ENCODE measurements at places on chromosomes 1 and 21.

GRCh38 chr1:81452693-81453366 lies 347.9 kb upstream of the ADGRL2 start:
- no peak for DNase-seq

DNA sequence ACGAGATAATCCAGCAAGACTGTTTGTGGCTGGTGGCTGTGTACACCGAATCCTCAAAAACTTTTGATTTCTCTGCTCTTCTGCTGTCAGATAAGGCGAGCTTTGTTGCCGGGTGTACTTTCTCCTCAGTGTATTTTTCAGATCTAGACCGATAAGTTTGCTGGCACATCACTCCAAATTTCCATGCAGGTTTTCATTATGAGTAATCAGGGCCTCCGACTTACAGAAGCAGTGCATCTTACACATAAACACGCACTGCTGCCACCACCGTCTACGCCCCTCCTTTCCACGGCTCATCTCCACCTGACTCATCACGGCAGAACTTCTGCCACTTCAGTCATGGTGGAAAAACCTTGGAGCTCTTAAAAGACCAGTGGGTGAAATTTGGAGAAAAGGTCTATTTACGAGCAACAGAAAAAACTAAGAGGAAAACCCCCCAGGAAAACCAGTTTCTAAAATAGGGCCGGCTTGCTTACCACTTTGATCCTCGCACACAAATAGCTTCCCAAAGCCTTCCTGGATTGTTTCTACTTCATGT lies 7.7 kb downstream of the ZBTB21 start:
- DNase-seq = no peak

DNA sequence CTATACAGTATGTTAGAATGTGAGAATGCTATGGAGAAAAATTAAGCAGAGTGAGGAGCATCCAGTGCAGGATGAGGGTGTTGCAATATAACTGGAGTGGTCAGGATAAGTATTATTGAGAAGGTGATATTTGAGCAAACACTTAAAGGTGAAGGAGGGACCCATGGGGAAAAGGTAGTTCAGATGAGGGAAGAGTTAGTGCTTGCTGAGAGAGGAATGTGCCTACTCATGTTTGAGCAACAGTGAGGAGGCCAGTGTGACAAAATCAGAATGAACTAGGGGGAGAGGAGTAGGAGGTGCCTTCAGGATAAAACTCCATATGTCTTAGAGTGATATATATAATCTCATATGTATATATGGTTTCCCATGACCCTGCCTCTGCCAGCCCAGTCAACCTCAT lies 6.2 kb upstream of the TRIM45 start:
- DNase-seq = no peak

GRCh38 chr21:41634858-41635257 lies 126.9 kb upstream of the TMPRSS2 start:
- DNase-seq = no peak

- DNase-seq = no peak
Measured at GRCh38 chr1:173863224-173864161, 4.3 kb downstream of the GAS5 start.

- no peak for DNase-seq
Measured at GRCh38 chr1:208461680-208462079, 217.5 kb upstream of the PLXNA2 start.

GRCh38 chr1:2941907-2942306 lies 79.4 kb upstream of the ACTRT2 start:
- no peak for DNase-seq

- DNase-seq = no peak
Measured at GRCh38 chr1:184555665-184556641, 169.1 kb downstream of the C1orf21 start.

GRCh38 chr1:3891329-3891865 lies 8.7 kb downstream of the C1orf174 start:
- DNase-seq = no peak

DNA sequence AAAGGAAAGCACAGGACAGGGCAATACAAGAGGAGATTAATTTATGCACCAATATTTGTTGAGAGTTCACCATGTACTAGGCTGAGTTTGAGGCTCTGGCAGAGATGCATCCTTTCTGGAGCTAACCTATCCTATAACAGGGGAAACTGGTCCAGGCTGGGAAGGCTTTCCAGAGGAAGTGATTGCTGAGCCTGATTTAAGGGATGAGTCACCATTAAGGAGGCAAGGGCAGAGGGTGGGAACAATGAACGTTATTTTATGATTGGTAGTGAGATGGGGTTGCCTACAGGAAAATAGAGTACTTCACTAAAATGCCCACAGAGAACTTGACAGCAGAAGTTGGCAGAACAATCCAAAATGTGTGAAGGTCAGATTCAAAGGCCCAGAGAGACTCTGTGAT lies 141.4 kb downstream of the PLPP3 start:
- no peak for DNase-seq

DNA sequence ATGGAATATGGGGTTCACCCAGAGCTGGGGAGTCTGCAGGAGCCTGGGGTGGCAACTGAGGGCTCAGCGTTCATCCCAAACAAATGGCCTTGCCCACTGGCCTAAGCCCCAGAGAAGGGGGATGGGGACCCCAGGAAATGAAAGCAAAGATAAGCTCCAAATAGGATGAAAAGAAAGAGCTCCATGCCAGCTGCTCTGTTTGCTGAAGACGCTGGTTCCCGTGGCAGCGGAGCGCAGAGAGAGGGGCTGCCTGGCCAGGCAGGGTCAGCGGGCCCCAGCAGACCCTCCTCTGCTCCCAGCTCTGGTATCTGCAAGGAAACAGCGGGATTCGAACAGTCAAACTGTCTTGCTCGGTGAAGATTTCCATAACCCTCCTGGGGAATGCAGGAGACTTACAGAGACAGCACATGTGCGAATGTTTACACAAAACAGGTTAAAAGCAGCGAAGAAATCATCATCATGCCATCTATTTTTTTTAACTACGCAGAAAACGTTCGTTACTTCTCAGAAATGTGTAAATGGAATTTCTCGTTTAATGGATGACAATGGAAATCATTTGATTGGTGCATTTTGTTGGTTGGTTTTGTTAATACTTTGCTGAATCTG lies 94.4 kb downstream of the PDE9A start:
- no peak for DNase-seq

DNA sequence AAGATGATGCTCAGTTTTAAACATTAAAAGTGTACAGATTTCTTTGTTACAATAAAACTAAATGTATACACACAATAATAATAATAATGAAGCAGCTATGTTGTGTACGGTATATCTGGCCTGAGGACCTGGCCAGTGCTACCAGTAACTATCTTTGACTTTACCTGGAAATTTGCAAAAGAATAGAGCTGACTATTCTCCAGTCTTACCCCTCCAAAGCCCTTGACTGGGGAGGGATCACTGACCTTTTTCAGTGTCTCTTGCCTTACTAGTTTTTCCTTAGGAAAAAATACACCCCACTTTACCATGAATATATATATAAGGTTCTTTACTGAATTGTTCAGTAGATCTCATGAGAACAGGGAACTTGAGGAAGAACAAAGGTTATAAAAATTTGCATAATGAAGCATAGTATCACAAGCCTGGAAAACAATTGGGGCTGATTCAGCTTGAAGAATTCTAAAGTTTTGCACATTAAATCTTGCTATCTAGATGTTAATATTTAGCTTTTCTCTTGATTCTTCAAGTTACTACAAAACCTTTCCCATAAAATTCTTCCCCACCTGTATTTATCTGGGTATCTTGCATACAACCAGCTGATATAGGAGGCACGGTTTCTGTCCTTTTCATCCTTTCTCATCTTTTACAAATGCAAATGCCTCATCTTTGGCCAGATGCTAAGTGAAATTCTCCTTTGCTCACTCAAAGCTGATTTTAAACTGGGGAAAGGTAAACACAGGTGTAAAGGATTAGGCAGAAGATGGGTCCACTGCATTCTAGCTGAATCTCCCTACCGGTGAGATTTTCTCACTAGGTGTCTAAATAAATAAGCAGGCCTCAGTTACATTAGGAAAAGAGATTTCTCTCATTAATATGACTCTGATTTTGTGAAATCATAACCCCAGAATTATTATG lies 25.0 kb upstream of the SLAMF1 start:
- DNase-seq = no peak

GRCh38 chr1:10617931-10618885 lies 143.5 kb downstream of the PEX14 start:
- no peak for DNase-seq

DNA sequence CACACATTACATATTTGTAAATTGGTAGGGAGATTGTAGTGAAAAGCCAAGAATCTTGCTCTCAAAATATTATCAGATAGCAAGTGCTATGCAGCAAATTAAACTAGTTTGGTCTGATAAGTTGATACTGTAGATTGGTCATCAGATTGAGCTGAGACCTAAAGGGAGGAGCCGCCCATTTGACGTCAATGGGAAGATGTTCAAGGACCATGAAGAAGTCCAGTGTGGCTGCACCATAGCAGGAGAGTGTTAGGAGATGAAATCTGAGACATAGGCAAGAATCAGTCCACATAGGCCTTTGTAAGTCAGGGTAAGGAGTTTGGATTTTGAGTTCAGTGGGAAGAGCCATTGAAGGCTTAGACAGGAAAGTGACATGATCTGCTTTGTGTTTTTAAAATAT lies 16.3 kb downstream of the ZMPSTE24 start:
- DNase-seq = no peak

- DNase-seq = no peak
Measured at GRCh38 chr1:154155251-154155650, 378 bp upstream of the NUP210L start.

GRCh38 chr1:91997607-91998195 lies 32.1 kb upstream of the EPHX4 start:
- peak; percentile 19 for DNase-seq

DNA sequence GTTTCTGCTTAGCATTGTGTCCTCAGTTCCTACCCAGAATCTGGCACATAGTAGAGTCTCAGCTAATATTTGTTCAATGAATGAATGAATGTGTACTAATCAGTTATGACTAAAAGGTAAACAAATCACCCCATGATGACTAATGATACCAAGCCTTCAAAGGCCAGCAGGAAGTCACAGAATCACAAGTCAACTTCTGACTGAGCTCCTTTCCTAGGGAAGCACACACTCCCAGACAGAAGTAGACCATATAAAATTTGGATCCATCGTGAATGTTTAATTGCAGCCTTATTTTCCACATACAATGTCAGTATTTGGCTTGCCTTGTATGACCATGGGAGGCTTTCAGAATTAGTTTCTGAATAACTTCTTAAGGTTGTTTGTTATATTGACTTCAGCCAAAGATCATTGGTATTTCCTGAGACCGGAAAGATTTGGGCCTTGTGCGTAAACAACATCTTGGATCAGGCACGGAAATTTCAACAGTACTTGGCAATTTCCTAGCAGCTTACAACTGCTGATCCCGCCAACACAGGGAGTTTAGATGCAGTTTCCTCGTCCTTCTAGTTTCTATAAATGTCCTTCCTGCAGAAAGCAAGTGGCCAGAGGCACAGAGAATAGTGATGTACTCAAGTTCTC lies 185.9 kb upstream of the ATP1B1 start:
- no peak for DNase-seq

GRCh38 chr21:44916965-44917364 lies 3.7 kb downstream of the ITGB2 start:
- no peak for DNase-seq

GRCh38 chr21:27149034-27149433 lies 182.1 kb upstream of the ADAMTS5 start:
- no peak for DNase-seq

DNA sequence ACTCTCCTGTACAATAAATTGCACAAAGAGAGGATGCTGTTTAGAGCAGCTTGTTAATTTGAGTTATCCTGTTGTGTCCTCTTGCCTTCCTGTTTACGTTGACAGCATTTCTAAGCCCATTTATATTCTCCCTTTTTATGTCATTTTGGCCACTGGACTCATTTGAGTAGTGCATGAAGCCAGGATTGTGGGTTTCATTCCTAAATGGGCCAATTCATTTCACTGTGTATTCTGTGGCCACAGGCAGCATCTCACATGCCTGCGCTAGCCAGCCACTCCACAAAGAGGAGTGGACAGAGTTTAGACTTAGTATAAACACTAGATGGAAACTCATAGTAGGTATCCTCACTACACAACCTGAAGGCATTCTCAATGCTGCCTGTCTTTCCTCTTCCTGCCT lies 73.4 kb downstream of the DTL start:
- no peak for DNase-seq

DNA sequence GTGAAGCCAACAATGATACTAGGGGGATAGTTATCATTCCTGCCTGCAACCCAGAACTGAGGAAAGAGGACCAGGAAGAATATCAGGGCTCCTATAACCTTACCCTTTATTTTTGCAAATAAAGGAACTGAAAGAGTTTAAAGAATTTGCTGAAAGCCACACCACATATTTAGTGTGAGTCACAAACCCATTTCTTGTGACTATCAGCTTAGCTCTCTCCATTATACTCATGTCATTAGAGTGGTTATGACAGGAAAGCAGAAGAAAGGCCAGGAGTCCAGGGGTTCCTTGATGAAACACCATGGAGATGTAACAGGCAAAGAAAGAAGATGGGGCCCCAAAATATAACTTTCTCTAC lies 141.1 kb upstream of the SAMSN1 start:
- no peak for DNase-seq

- no peak for DNase-seq
Measured at GRCh38 chr21:41651406-41651805, 115.4 kb downstream of the RIPK4 start.

- DNase-seq = no peak
Measured at GRCh38 chr1:245650441-245650960, 495.7 kb downstream of the KIF26B start.

DNA sequence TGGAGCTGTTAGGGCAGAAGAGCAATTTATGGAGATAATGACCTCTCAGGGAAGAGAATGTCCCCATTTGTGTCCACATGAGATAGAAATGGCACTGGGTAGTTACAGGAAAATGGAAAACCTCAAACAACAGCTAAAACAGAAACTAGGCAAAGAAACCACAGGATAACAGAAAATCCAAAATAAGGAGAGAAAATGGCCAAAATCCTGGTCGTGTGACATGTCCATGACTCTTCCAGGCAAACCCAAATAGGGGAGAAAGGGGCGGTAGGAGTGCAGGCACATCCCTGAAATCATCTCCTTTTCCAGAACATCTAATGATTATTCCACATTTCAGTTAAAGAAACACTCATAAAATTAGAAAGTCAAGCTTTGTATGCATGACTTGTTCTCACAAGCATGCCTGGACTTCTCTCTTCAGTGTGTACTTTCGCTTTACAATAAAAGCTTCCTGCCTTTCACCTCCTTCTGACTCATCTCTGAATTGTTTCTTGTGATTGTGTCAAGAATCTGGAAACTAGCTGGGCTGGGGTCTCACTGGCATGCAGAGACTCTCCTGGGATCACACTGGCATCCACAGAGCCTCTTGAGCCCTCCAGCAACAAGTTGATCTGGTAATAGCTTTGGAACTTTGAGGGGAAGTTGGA lies 171.4 kb upstream of the ZP4 start:
- no peak for DNase-seq

DNA sequence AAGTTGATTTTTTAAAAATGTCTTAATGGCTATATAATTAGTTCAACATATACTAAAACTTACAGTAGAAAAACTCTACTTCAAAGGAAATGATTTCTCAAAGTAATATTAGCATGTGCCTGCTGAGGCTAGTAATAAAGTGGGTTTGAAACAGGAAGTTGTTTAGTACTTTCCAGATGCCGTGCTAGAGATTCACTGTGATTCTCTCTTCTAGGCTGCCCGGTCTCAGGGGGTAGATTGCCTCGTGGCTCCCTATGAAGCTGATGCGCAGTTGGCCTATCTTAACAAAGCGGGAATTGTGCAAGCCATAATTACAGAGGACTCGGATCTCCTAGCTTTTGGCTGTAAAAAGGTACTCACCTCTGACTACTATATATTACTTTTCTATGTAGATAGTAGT lies 9.1 kb downstream of the EXO1 start:
- no peak for DNase-seq

- peak; percentile 84 for DNase-seq
Measured at GRCh38 chr1:180154325-180155181, at the start of gene QSOX1. Gene QSOX1, plus strand, starts transcription at chr1:180154869. Its CDS starts 39 bp downstream, at chr1:180154908.

Data from T-helper 1 cell (primary cell).